B cell (primary cell): ENCODE measurements at places on chromosomes 13 and 19.

DNA sequence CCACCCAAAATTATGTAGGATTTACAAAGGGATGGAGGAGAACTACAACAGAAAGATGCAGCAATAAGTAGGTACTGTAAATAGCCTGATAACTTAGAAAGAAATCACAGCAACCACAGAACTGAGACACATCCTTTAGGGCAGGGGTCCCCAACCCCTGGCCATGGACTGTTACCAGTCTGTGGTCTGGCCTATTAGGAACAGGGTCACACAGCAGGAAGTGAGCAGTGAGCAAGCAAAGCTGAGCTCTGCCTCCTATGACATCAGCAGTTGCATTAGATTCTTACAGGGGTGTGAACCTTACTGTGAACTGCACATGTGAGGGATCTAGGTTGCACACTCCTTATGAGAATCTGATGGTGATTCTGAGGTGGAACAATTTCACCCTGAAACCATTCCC, 997.6 kb downstream of the DIAPH3 start:
- no peaks in the 10 kb centered on the region for H3K36me3 ChIP-seq
- no peak overlapping the region for H3K27ac ChIP-seq
- H3K4me1 ChIP-seq, result no peaks in the 10 kb centered on the region
- H3K27me3 ChIP-seq, result no peaks in the 10 kb centered on the region
- no peak for DNase-seq

- no peaks in the 10 kb centered on the region for H3K36me3 ChIP-seq
- H3K4me1 ChIP-seq, result no peaks in the 10 kb centered on the region
- H3K4me3 ChIP-seq, result no peak overlapping the region
- H3K27me3 ChIP-seq, result peaks cover 7% of the 10 kb centered on the region
- no peak for DNase-seq
Measured at GRCh38 chr13:111846391-111847159, 220.4 kb upstream of the SOX1 start.

- H3K4me1 ChIP-seq, result no peaks in the 10 kb centered on the region
- peaks cover 11% of the 10 kb centered on the region for H3K36me3 ChIP-seq
- no peaks in the 10 kb centered on the region for H3K27me3 ChIP-seq
- H3K4me3 ChIP-seq, result no peak overlapping the region
- no peak overlapping the region for H3K27ac ChIP-seq
Measured at GRCh38 chr19:36719687-36720556, 32.5 kb downstream of the ZNF567 start.

DNA sequence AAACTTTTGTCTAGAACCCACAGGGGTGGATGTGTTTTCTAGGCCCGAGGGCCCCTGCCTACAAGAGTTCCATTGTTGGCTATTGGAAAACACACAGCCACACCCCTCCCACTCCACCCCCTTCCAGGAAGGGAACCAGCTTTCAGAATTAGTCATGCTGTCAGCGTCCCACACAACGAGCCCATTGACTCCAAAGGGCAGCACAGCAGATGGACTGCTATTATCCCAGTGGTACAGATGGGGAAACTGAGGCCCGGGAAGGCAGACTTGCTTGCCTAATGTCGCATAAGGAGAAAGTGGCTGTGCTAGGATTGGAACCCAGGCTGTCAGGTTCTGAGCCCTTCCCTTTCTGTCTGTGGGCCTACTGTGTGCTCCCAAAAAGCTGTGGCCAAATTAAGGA, 8.1 kb upstream of the FXYD3 start:
- H3K36me3 ChIP-seq, result no peaks in the 10 kb centered on the region
- no peak overlapping the region for H3K27ac ChIP-seq
- no peaks in the 10 kb centered on the region for H3K4me1 ChIP-seq

DNA sequence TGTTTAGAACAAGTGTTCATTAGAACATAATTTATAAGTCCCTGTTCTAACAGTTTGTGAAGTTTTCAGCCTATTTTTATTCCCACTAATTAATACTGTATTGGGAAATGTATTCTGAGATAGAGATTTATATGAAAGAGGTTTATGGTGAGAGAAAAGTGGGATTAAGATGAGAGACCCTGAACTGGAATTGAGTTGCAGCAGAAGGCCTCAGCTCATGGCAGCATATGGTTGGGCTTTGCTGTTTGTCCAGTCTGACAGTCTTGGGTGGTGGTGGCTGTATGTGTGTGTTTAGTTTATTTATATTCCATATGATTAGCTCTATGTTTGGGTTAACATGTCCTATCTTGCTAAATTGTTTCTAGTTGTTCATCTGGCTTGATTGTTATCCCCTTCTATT, 575.1 kb downstream of the SLITRK5 start:
- no peak for DNase-seq
- H3K27ac ChIP-seq, result no peak overlapping the region
- no peaks in the 10 kb centered on the region for H3K36me3 ChIP-seq

GRCh38 chr13:110258876-110259631, 47.9 kb downstream of the COL4A1 start:
- H3K27me3 ChIP-seq, result no peaks in the 10 kb centered on the region
- no peaks in the 10 kb centered on the region for H3K4me1 ChIP-seq
- no peak overlapping the region for H3K4me3 ChIP-seq
- H3K36me3 ChIP-seq, result no peaks in the 10 kb centered on the region

- no peak overlapping the region for H3K4me3 ChIP-seq
- no peak for DNase-seq
- no peak overlapping the region for H3K27ac ChIP-seq
- H3K4me1 ChIP-seq, result no peaks in the 10 kb centered on the region
Measured at GRCh38 chr13:99013951-99014350, 36.1 kb upstream of the DOCK9 start.

DNA sequence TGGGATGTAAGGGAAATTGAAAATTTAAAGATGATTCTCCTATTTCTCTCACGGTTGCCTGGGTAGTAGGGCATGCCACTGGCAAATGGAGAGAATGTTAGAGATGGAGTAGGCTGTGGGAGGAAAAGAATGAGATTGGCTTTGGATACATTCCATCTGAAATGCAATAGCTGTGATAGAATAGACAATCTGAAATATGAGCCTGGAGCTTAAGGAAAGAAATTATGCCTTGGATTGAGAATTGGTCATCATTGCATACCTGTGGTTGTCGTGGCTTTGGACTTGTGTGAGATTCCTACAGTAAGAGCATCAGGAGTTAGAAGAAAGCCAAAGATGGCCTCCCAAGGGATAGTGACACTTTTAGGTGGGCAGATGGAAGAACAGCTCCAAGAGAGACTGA, 305.1 kb upstream of the SLC10A2 start:
- no peaks in the 10 kb centered on the region for H3K27me3 ChIP-seq
- no peak overlapping the region for H3K27ac ChIP-seq
- H3K4me1 ChIP-seq, result no peaks in the 10 kb centered on the region
- no peak overlapping the region for H3K4me3 ChIP-seq
- H3K36me3 ChIP-seq, result no peaks in the 10 kb centered on the region

DNA sequence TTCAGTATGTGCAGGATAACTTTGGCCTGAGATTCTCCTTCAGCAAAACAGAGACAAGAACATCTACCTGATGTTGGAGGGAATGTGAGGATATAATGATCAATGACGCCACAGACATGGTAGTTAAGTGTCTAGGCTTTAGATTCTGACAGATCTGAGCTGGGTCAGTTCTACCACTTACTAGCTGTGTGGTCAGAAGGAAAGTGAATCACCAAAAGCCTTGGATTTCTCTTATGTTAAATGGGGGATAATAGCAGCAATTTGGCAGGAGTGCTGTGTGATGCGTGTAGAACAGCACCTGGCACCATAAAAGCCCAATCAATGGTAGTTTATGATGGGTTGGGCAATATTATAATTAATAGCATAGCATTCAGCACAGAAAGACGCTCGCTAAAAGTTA, 41.7 kb downstream of the RXFP2 start:
- no peak overlapping the region for H3K27ac ChIP-seq
- no peak overlapping the region for H3K4me3 ChIP-seq
- no peaks in the 10 kb centered on the region for H3K36me3 ChIP-seq
- no peaks in the 10 kb centered on the region for H3K4me1 ChIP-seq

GRCh38 chr13:40102854-40103253, 447.4 kb downstream of the COG6 start:
- no peak overlapping the region for H3K4me3 ChIP-seq
- no peaks in the 10 kb centered on the region for H3K36me3 ChIP-seq
- H3K4me1 ChIP-seq, result peaks cover 23% of the 10 kb centered on the region
- H3K27me3 ChIP-seq, result no peaks in the 10 kb centered on the region
- H3K27ac ChIP-seq, result no peak overlapping the region

- H3K4me3 ChIP-seq, result no peak overlapping the region
- no peaks in the 10 kb centered on the region for H3K4me1 ChIP-seq
- no peaks in the 10 kb centered on the region for H3K27me3 ChIP-seq
- no peak overlapping the region for H3K27ac ChIP-seq
- no peak for DNase-seq
Measured at GRCh38 chr19:55697069-55697440, 22.0 kb downstream of the EPN1 start.

DNA sequence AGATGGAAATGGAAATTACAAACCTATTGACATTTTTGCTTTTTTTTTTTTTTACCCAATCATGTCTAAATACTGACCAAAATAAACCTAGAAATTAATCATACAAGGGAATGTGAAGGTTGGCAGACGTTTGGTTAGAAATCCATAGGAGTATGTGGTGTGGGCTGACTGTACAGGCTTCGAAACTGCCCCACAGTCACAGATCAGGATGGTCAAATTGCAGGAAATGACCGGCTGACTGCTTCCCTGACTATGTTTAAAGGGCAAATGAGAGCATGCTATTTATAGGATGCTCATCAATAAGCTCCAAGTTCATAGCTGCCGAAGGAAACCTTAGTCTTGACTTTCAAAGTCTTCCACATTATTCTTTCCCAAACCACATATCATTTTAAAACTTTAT, 118.4 kb downstream of the COG6 start:
- H3K4me1 ChIP-seq, result no peaks in the 10 kb centered on the region
- DNase-seq, result no peak
- H3K27me3 ChIP-seq, result no peaks in the 10 kb centered on the region
- no peaks in the 10 kb centered on the region for H3K36me3 ChIP-seq
- H3K27ac ChIP-seq, result no peak overlapping the region
